ENCODE measurements at places on chromosomes 2 and 18.
A peak's percentile ranks its signal among the peaks of the same experiment; 100 is the strongest.

GRCh38 chr2:239086325-239087020 is 238.6 kb downstream of the TWIST2 start:
- no peak for DNase-seq

DNA sequence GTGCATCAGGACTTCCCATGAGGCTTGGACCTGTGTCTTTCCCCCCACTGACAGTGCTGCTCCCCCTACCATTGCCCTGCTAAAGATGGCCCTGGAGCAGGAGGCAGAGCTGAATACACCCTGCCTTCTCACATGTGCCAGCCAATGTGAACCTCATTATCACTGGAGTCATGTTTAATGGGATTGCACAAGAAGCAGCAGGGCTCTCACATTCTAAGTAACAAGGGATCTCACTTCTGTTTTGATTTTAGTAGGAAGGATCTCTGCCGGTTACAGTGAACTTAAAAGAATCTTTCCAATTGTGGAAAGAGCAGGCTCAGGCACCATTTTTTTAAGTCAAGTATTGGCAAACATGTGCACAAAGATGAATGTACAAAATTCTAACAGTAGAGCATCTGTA is 322.1 kb upstream of the MEX3C start:
- no peak for DNase-seq

GRCh38 chr2:74917702-74918619 is 40.5 kb upstream of the POLE4 start:
- no peak for DNase-seq

DNA sequence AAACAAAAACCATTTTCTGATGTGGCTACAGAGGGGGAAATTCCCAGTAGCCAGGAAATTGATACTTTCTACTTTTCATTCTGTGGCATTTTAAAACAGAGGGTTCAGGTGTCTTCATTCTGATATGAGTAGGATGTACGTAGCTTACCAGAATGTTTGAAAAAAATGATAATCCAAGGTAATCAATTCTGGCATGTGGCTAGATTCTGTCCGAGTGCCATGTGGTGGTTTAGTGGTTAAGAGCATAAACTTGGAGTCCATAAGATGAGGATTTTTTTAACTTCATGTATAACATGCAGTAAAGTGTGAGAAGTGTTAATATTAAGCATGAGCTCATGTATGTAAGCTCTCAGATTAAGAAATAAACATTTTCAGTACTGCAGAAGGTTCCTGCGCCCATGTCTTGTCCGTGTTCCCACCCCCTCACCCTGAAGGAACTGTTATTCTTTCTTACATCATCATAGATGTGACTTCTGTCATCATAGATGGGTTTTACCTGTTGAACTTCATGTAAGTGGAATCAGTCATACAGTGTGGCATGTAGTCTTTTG is 4.5 kb downstream of the B3GNT2 start:
- DNase-seq: peak; percentile 10

- no peak for DNase-seq
These were observed 274.0 kb upstream of the SPRED2 start for GRCh38 chr2:65706411-65706810.

GRCh38 chr2:144504218-144504641 is 15.7 kb downstream of the ZEB2 start:
- no peak for DNase-seq

GRCh38 chr2:136956050-136956449 is 190.7 kb downstream of the THSD7B start:
- DNase-seq: no peak

GRCh38 chr2:219210196-219210885 is 3.8 kb downstream of the ZFAND2B start:
- no peak for DNase-seq

GRCh38 chr2:189628817-189629530 is 32.3 kb upstream of the ASNSD1 start:
- DNase-seq: no peak

DNA sequence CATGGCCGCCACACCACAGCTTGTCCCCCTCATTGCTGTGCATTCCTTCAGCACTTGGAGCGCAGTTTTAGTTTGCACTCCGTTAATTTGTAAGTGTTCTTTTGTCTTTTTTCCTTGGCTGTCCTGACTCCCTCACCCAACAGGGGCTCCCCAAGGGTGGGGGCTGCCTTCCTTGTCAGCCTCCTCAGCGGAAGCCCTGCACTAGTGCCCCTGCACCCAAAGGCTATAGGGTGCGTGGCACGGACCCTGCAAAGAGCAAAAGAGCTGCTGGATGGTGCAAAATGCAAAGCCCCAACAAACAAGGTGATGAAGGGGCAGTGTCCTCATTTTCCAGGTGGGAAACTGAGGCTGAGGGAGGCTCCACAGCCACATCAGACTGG is 46.8 kb downstream of the EMX1 start:
- no peak for DNase-seq

DNA sequence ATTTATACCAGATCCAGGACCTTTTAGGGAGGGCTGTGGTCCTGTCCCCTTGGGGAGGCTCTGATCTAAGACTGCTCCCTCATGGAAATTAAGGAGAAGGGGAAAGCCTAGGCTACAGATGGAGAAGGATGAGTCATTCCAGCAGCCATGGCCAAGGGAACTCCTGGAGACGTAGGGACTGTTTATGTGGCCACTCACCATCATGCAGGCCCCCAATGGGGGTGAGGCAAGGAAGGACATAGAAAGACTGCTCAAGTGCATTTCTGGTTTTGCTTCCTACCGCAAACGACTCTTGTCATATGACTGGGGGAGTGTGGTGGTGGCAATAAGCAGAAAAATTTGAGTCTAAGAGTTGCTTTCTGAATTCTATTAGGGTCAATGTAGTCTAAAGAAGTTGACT is 54.0 kb upstream of the CYP1B1 start:
- peak; percentile 84 for DNase-seq

- DNase-seq: no peak
These were observed 306.0 kb downstream of the MTX2 start for GRCh38 chr2:176575237-176575744.

DNA sequence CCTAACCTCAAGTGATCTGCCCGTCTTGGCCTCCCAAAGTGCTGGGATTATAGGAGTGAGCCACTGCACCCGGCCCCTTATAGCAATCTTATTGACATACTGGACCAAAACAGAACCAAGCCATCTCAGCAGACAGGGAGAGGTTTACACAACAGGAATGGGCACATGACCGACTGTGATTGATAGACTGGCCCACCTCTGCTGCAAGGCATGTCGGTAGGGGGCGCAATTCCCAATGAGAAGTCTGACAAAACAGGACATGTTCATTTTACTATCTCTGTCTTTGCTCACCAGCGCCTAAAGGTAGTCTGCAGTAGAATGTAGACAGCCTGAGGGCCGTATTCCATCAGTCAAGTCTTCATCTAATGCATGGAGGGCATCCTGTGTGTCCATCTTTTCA is 2.0 kb downstream of the LYPD6B start:
- peak; percentile 27 for DNase-seq

GRCh38 chr2:1482253-1482675 is 69.0 kb downstream of the TPO start:
- DNase-seq: no peak

DNA sequence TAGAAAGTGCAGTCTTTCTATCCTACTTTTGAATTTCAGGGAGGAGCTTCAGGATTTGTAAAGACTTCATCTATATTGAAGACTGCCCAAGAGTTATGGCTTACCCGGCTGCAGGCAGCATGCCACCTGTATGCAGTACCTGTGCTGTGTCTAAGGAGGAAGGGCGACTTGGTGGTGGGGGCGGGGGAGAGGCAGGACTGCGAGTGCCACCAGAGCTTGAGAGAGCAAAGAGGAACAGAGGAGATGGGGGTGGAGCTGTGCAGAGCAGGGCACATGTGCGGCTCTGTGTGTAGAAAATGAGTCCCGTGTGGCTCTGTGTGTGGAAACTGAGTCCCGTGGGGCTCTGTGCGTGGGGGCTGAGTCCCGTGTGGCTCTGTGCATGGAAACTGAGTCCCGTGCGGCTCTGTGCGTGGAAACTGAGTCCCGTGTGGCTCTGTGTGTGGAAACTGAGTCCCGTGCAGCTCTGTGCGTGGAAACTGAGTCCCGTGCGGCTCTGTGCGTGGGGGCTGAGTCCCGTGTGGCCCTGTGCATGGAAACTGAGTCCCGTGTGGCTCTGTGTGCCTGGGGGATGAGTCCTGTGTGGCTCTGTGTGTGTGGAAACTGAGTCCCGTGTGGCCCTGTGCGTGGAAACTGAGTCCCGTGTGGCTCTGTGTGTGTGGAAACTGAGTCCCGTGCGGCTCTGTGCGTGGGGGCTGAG is 43.2 kb downstream of the LDLRAD4 start:
- DNase-seq: no peak

GRCh38 chr18:7940971-7941370 is 373.9 kb downstream of the PTPRM start:
- DNase-seq: no peak

- DNase-seq: peak; percentile 6
These were observed 50.9 kb downstream of the ADNP2 start for GRCh38 chr18:80159713-80160636.

Data from inflammatory macrophage treated with lipopolysaccharide for 1 hour (primary cell).